ENCODE measurements at places on chromosomes 11 and 22.
A peak's percentile ranks its signal among the peaks of the same experiment; 100 is the strongest.

- DNase-seq = no peak
These were observed 19.4 kb upstream of the CABP7 start for GRCh38 chr22:29700206-29700899.

DNA sequence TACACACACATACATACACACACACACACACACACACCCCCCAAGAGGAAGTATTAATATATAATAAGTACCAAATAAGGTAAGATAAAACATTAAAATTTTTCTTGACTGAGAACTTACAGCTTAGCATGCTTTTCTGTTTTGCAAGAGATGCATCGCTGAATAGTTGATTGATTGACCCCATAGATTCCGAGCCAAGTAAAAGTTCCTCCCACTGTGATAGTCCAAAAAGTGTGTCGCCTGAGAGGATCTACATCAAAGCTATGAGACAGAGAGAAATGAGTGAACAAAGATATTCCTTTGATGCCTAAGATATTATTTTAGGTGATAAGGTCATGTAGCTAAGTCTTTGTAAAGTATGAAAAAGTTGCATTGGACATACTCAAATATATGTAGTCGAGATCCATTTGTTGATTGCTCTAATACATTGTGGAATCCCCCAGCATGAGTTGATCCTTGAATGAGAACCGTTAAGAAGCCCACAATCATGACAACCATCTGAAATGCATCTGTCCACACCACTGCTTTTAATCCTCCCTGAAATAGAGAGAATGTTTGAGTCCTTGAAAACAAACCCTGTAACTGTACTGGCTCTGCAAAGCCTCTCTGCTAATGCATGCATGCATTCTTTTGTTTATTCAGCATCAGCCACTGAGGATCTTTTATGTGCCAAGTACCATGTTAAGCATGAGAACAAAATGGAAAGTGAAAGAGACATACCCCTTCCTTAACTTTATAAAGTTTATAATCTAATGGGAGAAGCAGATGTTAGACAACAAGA lies 18.3 kb downstream of the SLC5A12 start:
- DNase-seq = no peak

DNA sequence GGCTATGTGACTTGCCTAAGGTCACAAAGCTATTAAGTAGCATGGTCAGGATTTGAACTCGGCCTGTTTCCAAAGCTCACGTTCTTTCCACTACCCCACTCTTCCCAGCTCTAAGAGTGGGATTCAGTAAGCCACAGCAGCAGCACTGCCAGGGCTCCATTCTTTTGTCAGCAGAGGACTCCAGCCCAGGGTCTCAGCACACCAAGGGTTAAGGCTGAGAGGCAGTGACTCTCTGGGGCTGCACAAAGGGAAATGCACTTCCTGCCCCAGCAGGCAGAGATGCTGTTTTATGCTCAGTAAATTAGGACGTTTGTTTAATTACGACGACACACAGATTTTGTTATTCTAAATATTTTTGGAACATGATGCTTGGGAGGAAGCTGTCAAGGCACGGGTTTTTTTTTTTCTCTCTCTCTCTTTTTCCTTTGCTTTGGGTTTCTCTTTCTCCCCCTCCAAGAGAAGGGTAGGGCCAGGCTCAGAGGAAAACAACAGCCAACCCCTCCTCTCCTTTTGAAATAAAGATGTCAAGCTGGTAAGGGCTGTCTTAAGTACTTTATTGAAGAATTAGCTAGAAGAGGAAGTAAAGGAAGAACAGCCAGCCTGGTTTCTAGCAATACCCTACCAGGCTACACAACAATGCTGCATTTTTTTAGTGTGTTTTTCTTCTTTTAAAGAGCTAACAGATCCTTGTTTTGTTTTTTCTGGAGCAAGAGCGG lies 2.8 kb downstream of the MYH9 start:
- no peak for DNase-seq

DNA sequence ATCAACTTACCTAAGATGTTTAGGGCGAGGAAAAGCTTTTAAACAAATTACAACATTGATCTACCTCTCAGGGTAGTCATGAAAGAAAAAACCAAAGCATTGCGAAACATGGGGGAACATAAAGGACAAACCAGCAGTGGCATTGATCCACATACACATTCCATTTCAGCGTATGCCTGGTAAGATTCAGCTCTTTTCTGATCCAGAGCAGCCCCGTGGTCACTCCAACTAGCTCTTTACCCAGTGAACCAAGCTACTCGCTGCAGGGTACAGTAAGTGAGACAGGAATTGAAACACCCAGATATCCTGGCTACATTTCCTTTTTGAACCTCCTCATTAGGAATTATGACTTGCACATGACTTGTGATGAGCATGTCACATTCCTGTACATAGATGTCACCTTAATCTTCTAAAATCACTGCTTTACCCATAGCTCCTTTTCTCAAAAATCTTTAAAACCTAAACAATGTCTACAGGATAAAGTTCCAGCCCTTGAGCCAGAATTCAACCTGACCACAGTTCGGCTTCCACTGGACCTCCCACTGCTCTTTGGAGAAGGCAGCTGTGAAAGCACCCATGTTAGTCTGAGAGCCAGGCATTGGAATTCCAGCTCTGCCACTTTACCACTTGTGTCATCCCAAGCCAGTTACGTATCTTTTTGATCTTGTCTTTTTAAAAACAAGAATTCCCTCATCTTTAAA lies 42.9 kb upstream of the AKIP1 start:
- DNase-seq = no peak

GRCh38 chr22:41913842-41914534 lies 886 bp downstream of the SHISA8 start:
- no peak for DNase-seq

DNA sequence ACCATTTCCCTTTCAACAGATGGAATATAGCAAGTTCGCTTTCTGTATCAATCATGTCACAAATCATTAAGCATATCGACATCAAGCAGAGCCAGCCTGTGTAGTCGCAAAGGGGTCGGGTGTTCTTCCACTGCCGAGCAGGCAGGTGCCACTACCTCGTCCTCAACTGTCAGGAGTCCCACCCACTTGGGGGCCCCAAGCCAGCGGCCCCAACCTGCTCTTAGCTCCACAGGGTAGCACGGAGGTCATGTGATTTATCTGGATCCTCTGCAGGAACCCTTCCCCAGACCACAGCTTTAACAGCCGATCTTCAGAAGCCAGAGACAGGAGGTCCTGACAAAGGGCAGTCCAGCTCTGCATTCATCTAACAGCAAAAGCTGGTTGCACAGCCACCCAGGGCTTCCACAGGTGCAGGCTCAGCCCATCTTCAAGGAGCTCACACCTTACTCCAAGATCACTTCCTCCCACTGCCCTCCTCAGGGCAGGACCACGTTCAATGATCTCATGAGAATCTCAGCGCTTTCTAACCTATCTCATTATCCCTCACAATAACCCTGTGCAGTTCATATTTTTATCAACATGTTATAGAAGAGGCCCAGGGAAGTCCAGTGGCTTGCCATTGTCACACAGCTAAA lies 110.2 kb downstream of the TRIM29 start:
- DNase-seq = no peak

DNA sequence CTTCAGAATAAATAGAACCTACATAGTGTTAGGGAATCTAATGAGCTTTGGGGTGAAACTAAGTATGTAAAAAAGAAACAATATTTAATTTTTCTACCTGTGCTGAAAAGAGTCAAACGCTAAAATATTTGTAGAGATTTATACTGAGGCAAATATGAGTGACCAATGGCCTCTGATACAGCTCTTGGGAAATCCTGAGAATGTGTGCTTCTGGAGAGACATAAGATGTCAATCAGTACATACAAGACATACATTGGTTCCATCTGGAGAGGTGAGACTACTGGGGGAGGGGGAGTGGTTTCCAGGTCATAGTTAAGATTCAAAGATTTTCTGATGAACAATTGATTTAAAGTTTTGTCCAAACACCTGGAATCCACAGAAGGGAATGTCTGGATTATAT lies 970 bp downstream of the ASRGL1 start:
- no peak for DNase-seq

- DNase-seq = no peak
These were observed 68.6 kb downstream of the CDKN1C start for GRCh38 chr11:2816941-2817421.

DNA sequence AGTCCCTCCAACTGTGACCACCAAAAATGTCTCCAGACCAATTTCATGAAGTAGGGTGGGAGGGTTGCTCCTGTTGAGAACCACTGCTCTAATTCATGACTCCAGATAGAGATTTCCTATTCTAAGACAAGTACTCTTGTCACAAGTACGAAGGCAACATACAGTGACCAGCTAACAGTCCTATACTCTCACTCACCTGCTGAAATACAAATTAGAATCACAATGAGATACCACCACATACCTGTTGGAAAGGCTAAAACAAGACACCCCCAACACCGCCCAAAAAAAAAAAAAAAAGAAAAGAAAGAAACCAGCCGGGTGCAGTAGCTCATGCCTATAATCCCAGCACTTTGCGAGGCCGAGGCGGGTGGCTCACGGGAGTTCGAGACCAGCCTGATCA lies 310.5 kb downstream of the SWAP70 start:
- DNase-seq = no peak

- peak; percentile 49 for DNase-seq
These were observed 583 bp downstream of the TAF1D start for GRCh38 chr11:93740730-93741093.

DNA sequence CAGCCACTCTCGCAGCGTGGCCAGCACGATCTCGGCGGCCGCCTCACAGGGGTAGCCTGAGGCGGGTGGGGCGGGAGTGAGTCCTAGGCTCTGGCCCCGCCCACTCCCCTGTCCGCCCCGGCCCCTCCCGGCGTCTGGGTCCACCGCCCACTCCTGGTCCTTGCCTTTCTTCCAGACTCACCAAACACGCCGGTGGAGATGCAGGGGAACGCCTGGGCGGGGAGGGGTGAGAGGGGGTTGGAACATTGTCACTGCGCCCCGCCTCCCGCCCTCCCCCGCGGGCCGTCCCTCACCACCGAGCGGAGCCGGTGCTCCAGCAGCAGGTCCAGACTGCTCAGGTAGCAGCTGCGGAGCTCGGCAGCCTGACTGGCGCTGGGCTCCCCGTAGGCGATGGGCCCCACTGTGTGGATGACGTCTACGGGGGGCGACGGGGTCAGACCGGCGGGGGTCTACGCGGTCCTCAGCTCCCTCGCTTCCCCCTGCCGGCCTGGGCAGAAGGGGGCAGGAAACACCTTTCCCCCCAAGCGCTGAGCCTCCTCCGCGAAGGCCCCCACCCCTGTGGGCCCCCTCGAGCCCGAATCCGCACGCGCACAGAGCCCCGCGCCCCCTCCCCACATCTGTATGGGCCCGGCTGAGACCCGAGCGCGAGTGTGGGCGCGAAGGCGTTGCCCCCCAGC lies 13.2 kb downstream of the OTUB1 start:
- no peak for DNase-seq

DNA sequence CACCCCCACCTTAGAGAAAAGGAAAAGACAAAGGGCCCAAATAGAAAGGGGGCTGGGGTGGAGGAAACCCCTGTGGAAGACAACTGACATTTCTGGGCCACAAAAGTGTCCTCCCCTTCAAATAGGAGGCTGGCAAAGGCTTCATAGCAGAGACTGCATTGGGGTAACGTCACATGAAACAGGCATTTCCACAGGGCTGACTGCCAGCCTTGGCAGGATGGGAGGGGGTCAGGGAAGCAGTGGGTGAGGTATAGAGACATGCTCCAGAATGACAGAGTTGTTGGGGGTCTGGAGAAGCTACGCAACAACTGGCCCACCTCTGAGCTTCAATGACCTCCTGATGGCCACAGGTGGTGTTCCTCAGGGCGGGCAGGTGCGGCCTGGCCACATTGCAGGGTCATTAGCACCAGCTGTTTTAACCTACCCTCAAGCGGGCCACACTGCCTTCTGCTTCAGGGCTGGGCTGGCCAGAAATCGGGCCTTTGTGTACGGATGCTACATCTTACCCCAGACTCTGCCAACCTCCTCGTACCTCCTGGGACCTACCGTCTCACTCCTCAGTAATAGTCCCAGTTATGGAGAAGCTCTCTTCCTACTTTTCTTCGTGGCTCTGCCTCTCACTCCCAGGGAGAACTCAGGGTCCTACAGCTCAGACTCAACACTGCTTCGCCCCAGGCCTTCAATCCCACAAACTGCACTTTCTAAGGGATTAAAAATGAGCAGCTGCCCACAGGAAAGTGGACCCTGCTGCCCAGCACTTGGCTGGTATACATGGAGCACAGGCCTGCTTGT lies 160.0 kb upstream of the NCAM1 start:
- no peak for DNase-seq

- no peak for DNase-seq
These were observed 1.1 kb upstream of the VSIG2 start for GRCh38 chr11:124753205-124753604.

GRCh38 chr11:130847517-130847916 lies 68.8 kb downstream of the SNX19 start:
- no peak for DNase-seq

GRCh38 chr22:39234472-39234787 lies 10.4 kb downstream of the PDGFB start:
- no peak for DNase-seq

- DNase-seq = no peak
These were observed 17.8 kb upstream of the KCTD14 start for GRCh38 chr11:78040691-78041379.

- no peak for DNase-seq
These were observed 4.4 kb downstream of the SEC14L6 start for GRCh38 chr22:30541961-30542810.

DNA sequence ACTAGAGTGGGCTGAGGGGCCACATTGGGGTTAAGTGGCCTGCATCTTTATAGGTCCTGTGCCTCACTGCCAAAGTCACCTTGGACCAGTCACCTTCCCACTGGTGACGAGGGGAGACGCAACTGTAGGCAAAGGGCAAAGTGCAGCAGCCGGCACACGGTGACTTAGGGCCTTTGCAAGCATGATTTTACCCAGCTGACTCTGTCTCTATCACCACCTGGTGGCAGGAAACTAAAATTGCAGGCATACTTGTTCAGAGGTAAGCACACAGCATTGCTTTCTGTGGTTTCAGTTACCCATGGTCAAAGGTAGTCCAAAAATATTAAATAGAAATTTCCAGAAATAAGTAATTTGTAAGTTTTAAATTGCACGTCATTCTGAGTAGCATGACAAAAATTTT lies 1164.4 kb downstream of the BRD1 start:
- DNase-seq = no peak

GRCh38 chr11:126217491-126217890 lies 5.9 kb downstream of the FAM118B start:
- DNase-seq = no peak

GRCh38 chr11:85977751-85978160 lies 91.1 kb downstream of the PICALM start:
- DNase-seq = no peak

GRCh38 chr11:31558001-31558400 lies 48.4 kb downstream of the ELP4 start:
- DNase-seq = no peak

- DNase-seq = no peak
These were observed 88.7 kb downstream of the TP53I11 start for GRCh38 chr11:44861849-44862557.

DNA sequence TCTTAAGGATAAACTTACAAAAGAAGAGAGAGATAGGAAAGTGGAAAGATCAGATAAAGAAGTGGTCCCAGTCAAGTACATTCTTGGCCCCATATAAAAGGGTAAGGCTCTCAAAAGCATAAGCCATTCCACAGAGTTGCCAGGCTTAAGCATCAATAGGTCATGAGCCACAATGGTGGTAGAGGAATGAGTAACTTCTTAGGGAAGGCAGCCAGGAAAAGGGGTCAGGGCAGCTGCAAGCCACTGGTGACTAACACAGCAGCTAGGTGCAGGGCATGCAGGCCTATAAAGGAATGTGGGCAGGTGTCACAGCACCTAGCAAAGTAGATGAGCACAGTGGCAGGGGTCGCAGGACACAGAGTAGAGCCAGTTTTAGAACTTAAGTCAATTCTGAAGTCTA lies 302.6 kb upstream of the FAT3 start:
- DNase-seq = no peak
